ENCODE measurements at places on chromosomes 7 and 10.

DNA sequence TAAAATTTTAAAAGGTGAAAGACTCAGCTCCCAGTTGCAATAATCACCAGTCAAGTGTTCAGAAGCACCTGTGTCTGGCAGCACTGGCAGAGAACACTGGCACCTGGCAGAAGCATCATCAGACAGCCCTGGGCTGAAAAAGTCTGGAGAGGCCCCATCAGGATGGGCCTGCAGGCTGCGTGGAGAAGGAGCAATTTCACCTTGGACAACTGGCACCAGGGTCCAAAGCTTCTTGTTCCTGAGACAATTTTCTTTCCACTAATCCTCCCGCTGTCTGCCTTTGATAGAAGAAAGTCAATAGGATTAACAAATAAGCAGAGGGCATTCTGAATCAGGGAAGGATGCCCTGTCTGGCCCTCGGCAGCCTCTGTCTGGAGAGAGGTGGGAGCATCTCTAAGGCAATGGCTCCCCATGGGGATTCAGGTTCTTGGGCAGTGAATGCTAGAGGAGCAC lies 6.5 kb downstream of the COBL start:
- peaks cover 13% of the 10 kb centered on the region for H3K27me3 ChIP-seq
- DNase-seq: no peak
- H3K27ac ChIP-seq: no peak overlapping the region

DNA sequence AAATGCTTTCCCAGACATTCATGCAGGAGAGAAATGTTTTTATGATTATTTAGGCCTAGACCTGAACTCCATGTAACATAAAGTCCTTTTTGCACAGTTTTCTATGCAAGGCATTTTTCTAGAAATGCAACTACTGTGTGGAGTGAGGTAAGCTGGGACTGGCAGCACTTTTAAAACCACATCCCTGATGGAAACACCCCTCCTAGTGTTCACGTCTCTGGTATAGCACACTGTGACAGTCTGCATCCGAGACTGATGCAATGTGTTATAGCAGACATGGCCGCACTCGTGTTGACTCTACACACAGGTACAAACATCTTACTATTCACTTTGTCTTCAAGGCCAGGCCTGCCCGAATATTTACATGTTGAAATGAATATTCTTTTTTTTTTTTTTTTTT lies 19.3 kb upstream of the ERCC6 start:
- peaks cover 12% of the 10 kb centered on the region for H3K4me1 ChIP-seq
- H3K27me3 ChIP-seq: peaks cover 17% of the 10 kb centered on the region
- no peak overlapping the region for H3K27ac ChIP-seq
- no peak for DNase-seq

DNA sequence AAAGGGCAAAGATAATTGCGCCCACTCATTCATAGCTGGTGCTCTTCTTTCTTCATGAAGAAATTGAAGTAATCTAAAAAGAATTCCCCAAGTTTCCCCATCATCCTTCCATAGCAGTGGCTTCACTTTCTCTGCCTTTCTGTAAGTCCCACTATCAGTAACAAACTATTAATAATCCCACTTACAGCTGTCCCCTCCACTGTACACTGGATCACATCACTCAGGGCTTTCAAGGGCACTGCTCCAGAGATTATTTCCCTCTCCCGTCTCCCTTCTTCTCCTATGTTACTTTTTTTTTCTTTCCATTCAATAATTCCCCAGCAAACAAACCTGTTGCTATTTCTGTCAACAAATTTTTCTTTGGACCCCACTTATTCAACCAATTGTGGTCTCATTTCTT lies 16.2 kb downstream of the DNAJB9 start:
- no peak for DNase-seq
- H3K36me3 ChIP-seq: peaks cover under 1% of the 10 kb centered on the region
- peaks cover 6% of the 10 kb centered on the region for H3K27me3 ChIP-seq

DNA sequence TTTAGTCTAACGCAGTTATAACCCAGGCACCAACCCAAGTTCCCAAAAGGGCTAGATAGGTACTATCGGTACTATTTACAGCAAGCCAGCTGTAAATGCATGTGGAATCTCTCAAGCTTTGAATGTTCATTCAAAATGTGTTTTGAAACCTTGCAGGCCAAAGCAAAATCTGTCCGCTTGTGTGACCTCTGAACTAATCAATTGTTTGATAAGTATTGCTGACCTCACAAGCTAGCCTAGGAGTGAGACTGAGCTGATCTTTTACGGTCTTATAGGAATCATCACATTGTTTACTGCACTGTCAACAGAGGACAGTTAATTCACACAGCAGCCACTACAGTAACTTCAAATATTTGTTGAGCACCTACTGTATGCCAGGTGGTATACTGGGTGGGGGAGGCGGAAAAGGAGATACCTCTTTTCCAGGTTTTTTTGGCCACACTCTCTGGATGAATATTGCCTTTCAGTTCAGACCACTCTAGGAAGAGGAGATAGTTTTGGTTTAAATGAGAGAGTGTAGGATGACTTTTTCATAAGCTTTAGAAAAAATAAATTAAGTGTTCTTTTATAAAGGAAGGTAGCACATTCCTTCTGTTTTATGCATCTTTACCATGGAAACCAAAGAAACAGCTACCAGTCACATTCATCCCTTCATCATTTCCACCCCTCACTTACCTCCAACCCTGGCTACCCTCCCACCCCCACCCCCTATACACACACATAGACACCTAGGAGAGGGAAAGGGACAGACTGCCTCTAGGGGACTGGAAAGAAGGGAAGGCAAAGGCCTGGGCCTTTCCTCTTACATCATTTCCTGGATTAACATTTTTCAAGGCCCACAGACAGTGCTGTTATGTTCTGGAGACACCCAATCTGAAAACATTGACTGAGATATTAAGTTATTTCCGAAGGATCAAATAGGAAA lies 2.4 kb downstream of the PAPSS2 start:
- H3K4me3 ChIP-seq: peak overlapping the region; percentile 95
- H3K4me1 ChIP-seq: peaks cover 46% of the 10 kb centered on the region
- no peak for DNase-seq
- peaks cover 15% of the 10 kb centered on the region for H3K36me3 ChIP-seq

DNA sequence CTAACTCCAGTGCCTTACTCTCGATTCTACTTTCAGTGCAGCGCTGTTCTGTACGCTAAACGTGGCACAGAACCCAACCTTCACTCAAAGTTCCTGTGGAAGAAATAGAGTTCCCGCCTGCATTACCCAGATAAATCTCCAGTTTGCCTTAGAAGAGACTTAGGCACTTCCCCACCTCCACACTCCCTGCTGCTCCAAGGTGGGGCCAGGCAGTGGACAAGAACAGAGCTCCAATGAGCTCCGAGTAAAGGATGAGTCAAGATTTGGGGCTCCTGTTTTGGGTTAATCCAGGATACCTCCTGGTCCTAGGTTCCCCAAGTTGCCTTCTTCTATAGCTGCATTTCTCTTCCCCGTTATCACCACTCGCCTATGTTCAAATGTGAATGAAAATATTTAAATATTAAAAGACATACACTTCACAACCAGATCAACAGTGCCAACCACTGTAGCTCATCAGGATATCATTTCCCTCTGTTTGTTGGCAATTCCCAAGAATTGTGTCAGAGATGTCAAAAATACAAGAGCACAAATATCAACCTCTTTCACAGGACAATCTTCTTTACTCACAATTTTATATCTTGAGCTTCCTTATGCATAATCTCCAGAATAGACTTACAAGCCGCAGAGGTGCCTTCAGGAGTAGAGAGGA lies 48.0 kb downstream of the MALSU1 start:
- no peak for DNase-seq
- H3K36me3 ChIP-seq: peaks cover 68% of the 10 kb centered on the region
- no peaks in the 10 kb centered on the region for H3K27me3 ChIP-seq
- H3K27ac ChIP-seq: peak overlapping the region; percentile 27

GRCh38 chr7:5315761-5316160 lies 33.0 kb downstream of the SLC29A4 start:
- no peaks in the 10 kb centered on the region for H3K27me3 ChIP-seq
- DNase-seq: no peak
- peaks cover 27% of the 10 kb centered on the region for H3K36me3 ChIP-seq
- no peak overlapping the region for H3K27ac ChIP-seq
- no peaks in the 10 kb centered on the region for H3K4me1 ChIP-seq
- no peak overlapping the region for H3K4me3 ChIP-seq

- H3K27me3 ChIP-seq: no peaks in the 10 kb centered on the region
- no peak overlapping the region for H3K4me3 ChIP-seq
- peaks cover 28% of the 10 kb centered on the region for H3K36me3 ChIP-seq
- no peak for DNase-seq
These were observed 305.9 kb upstream of the RNF32 start for GRCh38 chr7:156334636-156335035.

- H3K4me1 ChIP-seq: peaks cover 26% of the 10 kb centered on the region
- H3K27ac ChIP-seq: no peak overlapping the region
- no peak for DNase-seq
- H3K27me3 ChIP-seq: no peaks in the 10 kb centered on the region
- H3K4me3 ChIP-seq: no peak overlapping the region
- no peaks in the 10 kb centered on the region for H3K36me3 ChIP-seq
These were observed 182.0 kb downstream of the KCNMA1 start for GRCh38 chr10:77455561-77455960.

DNA sequence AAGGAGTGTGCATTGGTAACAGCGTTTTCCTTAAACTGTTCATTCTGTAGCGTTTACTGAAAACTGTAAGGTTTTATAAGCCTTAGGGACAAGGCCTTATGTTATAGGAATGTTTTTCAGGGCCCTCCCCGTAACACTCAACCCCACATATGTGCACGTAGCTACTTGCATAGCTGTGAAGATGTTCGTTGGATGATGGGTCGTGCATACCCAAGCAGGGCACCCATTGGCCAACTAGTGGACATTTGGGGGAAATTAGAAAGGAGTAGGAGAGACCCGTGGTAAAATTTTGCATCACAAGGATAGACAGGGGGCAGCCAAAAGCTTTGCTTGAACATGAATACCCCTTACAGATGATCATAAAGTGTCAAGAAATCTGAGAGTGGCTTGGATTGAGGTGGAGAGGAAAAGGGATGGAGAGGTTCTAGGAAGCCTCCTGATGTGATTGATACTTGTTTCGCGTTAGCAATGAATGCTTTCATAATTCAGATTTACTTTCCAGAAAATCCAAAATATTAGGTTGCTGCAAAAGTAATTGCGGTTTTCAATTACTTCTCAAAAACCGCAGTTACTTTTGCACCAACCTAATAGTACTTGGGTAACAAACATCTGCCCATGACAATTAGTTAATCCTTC lies 878 bp downstream of the SEC61A2 start:
- peaks cover 8% of the 10 kb centered on the region for H3K36me3 ChIP-seq
- peak; percentile 17 for DNase-seq
- peaks cover 4% of the 10 kb centered on the region for H3K4me1 ChIP-seq
- H3K4me3 ChIP-seq: peak overlapping the region; percentile 89
- H3K27ac ChIP-seq: no peak overlapping the region

GRCh38 chr7:126924477-126924876 lies 328.3 kb downstream of the GRM8 start:
- no peaks in the 10 kb centered on the region for H3K36me3 ChIP-seq
- H3K4me3 ChIP-seq: no peak overlapping the region
- no peaks in the 10 kb centered on the region for H3K4me1 ChIP-seq
- no peak overlapping the region for H3K27ac ChIP-seq
- peaks cover 11% of the 10 kb centered on the region for H3K27me3 ChIP-seq

DNA sequence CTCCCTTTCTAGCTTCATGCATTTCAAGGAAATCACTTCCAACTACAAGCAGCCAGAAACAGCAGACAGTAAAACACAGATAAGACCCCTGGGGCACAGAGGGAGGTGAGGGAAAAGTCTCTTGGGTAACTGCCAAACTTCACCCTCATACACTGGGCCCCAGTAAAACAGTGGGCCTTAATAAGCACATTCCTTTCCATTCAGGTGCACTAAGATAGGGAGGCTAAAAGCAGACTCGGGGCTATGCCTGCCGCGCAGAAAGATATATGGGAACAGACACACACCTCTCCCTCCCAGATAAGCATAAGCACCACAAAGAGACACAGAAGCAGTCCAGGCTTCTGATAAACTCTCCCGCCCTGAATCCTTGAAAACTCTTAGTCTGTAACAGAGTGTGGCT lies 117.0 kb downstream of the TYW1B start:
- H3K27ac ChIP-seq: peak overlapping the region; percentile 61
- H3K27me3 ChIP-seq: no peaks in the 10 kb centered on the region
- peaks cover 42% of the 10 kb centered on the region for H3K4me1 ChIP-seq
- no peak for DNase-seq

GRCh38 chr7:127946111-127946510 lies 85.1 kb downstream of the LRRC4 start:
- H3K4me1 ChIP-seq: peaks cover 38% of the 10 kb centered on the region
- peaks cover 3% of the 10 kb centered on the region for H3K36me3 ChIP-seq
- H3K4me3 ChIP-seq: no peak overlapping the region
- H3K27me3 ChIP-seq: no peaks in the 10 kb centered on the region
- DNase-seq: no peak

DNA sequence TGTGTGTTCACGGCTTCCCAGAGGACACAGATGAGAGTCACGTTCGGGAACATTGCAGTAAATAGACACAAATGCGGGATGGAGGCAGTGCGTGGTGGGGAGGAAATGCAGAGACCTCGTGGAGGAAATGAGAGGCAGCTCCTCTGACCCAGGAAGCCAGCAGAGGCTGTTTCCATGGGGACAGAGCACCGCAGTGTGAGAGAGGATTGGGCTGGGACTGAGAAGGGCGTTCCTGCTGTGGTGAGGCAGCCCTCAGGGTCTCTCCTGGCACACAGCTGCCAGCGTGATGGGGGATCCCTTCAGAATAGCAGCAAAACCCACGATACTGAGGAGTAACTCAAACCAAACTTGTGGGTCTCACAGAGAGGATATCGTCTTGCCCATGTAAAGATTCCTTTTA lies 21.7 kb upstream of the BHLHA15 start:
- no peak overlapping the region for H3K4me3 ChIP-seq
- H3K4me1 ChIP-seq: no peaks in the 10 kb centered on the region
- no peaks in the 10 kb centered on the region for H3K27me3 ChIP-seq
- peaks cover 23% of the 10 kb centered on the region for H3K36me3 ChIP-seq
- DNase-seq: no peak
- H3K27ac ChIP-seq: 0 out of 2 replicates have a peak overlapping the region, but pooled peaks have one; percentile 1

- no peaks in the 10 kb centered on the region for H3K4me1 ChIP-seq
- H3K27ac ChIP-seq: no peak overlapping the region
These were observed 647.5 kb downstream of the TYW1 start for GRCh38 chr7:67644151-67644550.

GRCh38 chr7:66505009-66505408 lies 123.7 kb upstream of the KCTD7 start:
- no peak for DNase-seq
- H3K4me3 ChIP-seq: no peak overlapping the region
- no peak overlapping the region for H3K27ac ChIP-seq
- 0 out of 2 replicates have a peak, but pooled peaks cover 3% of the 10 kb centered on the region for H3K4me1 ChIP-seq

DNA sequence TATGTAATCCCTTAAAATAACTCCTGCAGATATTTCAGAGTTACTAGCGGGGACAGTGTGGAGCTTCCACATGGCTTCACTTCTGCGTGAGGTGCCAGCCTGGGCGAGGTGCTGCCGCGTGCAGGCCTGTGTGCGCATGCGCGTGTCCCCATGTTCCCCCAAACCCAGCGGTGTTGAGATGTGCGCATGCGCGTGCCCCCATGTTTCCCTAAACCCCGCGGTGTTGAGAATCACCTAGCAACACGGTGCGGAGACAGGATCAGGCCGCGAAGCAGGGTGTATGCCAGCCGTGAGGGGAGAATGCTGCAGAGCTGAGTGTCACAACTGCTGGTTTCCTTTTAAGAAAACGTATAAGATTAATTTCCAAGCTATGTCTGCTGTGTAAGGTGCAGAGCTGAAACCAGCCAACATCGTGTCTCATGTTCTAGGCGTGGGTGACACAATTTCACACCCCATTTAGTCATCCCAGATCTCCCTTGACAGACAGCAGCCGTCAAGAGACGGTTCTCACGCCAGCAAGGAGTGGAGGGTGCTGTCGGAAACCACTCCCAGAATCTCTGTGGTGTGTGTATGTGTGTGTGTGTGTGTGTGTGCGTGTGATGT lies 71.9 kb upstream of the ADARB2 start:
- H3K4me1 ChIP-seq: peaks cover 17% of the 10 kb centered on the region
- peaks cover 6% of the 10 kb centered on the region for H3K27me3 ChIP-seq
- DNase-seq: no peak
- H3K4me3 ChIP-seq: no peak overlapping the region

Measured in WTC11 (cell line).